Ureter (tissue), 1 donor: ENCODE measurements at places on chromosomes 6 and 20. TPM values are rescaled to one million over a fixed set of nuclear protein-coding genes. Genes with fewer than 3 reads are reported as not detected.

Gene SGK2
- 29.8 TPM for total RNA-seq

Gene SYNCRIP
- total RNA-seq = 124 TPM

Gene GTSF1L
- not detected for total RNA-seq

Gene FAM184A
- total RNA-seq = 2.3 TPM

Gene ERVFRD-1
- 0.18 TPM for total RNA-seq

Gene MYT1
- total RNA-seq = 0.18 TPM

Gene DSP
- 67.6 TPM for total RNA-seq

Gene ME1
- total RNA-seq = 10.1 TPM

Gene CALHM4
- not detected for total RNA-seq

Gene SPEF1
- total RNA-seq = 0.29 TPM

Gene REM1
- total RNA-seq = 8.6 TPM

Gene GNMT
- total RNA-seq = 0.73 TPM

Gene EDN1
- 4.3 TPM for total RNA-seq

Gene FOXF2
- total RNA-seq = 3.4 TPM

Gene EIF6
- 191 TPM for total RNA-seq

Gene DUSP15
- 4.7 TPM for total RNA-seq
